NCI-H82 (cell line): ENCODE measurements at places on chromosomes 12 and 14.

GRCh38 chr12:51917746-51918453 is 10.6 kb downstream of the ACVRL1 start:
- peak; percentile 81 for DNase-seq

GRCh38 chr14:72925815-72926291 is 411 bp upstream of the DCAF4 start:
- DNase-seq: no peak

- peak; percentile 40 for DNase-seq
Measured at GRCh38 chr12:131944601-131945251, 5.0 kb upstream of the EP400 start.

- peak; percentile 49 for DNase-seq
Measured at GRCh38 chr14:37403626-37404025, 191.4 kb downstream of the FOXA1 start.

GRCh38 chr12:119115296-119115905 is 63.3 kb upstream of the HSPB8 start:
- peak; percentile 80 for DNase-seq

DNA sequence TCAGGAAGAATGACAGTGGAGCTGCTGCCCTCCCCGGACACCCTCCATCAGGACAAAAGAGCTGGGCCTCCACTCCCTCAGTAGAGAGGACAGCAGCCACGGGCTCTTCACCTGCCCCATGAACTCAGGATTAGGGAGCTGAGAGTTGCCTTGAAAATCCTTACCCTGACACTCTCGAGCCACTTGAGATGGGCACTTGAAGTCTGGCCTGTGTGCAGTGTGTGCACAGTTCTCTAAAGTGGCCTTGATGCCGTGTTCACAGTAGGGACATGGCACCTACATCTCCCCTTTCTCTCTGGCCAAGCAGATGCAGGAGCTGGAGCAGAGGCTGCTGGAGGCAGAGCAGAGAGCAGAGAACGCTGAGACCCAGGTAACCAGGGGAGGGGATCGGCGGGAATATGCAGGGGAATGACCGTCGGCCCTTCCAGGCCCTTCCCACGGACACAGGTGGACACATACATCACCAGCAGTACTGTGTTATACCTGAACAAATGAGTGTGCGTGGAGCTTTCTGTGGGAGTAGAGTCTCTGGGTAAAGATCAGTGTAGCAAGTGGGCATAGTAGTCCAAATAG is 22.5 kb downstream of the PLEKHH1 start:
- no peak for DNase-seq

- no peak for DNase-seq
Measured at GRCh38 chr12:115349711-115350110, 665.7 kb upstream of the TBX3 start.

DNA sequence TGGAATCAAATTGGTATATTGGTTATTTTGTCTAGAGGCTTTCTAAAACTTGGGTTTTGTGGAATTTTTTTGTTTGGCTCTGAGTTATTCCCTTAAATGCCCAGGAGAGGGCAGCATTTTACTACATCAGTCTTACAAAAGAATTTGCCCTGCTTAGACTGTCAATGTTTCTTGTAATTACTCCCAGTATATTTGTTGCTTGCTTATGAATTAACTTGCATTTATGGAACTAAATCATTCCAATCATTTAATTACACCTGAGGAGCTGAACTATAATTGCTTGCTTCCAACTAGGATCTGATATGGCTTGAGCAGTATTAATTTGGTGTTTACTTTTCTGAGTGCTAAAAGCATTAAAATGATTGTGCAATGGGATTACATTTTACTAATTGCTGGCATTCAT is 48.7 kb downstream of the MIPOL1 start:
- peak; percentile 63 for DNase-seq

GRCh38 chr14:77272261-77272660 is 1.3 kb upstream of the NGB start:
- no peak for DNase-seq

DNA sequence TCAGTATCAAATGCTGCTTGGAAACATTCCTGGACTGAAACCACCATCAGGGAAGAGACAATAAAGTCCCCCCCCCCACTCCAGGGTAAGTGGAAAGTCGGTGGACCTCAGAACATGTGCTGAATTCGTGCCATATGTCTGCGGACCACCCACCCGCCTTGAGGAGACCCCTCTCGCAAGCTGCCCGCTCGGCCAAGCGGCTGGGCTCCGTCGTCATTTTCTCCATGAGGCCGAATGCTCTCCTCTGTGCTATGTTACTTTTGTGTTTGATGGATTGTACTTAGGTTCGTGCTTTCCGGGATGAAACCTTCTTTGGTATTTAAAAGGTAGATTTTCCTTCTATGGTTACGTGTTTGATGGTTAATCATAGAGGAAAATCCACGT is 136.2 kb upstream of the RTL1 start:
- DNase-seq: no peak

DNA sequence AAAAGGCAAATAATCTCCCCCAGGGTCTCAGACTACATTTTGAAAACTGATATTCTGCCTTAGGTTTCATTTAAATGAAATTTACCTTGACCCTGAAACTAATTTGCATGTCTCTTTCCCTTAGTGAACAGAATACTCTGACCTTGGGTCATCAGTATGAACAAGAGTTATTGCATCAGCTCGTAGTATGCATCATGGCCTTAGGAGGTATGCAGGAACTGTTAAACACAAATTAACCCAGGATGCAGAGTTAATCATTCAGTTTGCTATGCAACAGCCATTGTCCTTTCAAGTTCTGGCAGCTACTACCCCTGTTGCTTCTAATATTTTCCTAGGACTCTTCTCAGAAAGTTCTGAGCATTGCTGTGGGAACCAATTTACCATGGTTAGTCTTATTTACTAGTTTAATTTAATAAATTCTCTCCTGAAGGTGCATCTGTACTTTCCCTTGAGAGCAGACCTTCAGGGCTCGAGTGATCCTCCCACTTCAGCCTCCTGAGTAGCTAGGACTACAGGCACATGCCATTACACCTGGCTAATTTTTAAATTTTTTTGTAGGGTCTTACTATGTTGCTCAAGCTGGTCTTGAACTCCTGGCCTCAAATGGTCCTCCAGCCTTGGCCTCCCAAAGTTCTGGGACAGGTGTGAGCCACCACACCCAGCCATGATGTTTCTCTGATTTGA is 126.7 kb downstream of the TTC6 start:
- no peak for DNase-seq

DNA sequence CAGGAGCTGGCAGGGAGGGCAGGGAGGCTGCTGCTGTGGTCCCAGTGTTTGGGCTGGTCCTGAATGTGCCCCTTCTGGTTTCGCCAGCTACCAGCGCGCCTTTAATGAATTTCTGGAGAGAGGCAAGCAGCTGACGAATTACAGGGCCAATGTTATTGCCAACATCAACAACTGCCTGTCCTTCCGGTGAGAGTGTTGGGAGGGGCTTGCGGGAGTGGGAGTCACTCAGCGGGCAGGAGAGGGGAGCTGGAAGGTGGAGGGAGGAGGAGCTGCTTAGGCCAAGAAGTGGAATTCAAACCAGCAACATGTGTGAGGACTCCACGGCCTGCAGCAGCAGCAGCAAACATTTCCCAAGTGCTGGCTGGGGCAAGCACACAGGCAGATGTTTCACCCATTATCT is 7.7 kb downstream of the TNFAIP2 start:
- DNase-seq: no peak

DNA sequence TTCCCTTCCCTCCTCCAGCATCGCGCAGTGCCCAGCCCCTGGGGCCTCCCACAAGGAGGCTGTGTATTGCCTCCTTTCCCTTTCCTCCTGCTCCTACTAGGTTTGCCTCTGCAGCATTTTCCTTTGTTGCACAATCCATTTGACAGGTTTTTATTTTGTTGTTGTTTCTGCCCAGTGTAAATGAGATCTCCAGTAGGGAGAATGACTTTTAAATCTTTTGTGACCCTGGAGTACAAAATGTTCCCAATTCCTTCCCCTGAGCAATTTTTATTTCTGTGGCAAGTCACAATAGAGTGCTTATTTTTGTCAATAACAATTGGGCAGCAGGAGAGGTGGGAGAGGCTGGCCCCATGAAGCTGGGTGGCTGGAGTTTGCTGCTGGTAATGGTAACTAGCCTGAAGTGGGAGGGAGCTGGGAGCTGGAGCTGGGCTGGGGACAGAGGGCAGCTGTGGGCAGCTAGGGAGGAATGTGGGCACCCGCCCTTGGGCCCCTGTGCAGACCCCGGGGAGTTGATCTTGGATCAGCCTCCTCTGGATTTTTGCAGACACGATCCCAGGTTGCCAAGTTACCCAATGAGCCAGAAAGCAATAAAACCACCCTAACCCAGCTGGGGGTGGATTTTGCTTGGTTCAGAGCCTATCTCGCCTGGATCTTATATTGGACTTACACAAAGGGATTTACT is 160.1 kb downstream of the KTN1 start:
- DNase-seq: no peak

- DNase-seq: no peak
Measured at GRCh38 chr14:33449268-33449667, 501.6 kb downstream of the EGLN3 start.

DNA sequence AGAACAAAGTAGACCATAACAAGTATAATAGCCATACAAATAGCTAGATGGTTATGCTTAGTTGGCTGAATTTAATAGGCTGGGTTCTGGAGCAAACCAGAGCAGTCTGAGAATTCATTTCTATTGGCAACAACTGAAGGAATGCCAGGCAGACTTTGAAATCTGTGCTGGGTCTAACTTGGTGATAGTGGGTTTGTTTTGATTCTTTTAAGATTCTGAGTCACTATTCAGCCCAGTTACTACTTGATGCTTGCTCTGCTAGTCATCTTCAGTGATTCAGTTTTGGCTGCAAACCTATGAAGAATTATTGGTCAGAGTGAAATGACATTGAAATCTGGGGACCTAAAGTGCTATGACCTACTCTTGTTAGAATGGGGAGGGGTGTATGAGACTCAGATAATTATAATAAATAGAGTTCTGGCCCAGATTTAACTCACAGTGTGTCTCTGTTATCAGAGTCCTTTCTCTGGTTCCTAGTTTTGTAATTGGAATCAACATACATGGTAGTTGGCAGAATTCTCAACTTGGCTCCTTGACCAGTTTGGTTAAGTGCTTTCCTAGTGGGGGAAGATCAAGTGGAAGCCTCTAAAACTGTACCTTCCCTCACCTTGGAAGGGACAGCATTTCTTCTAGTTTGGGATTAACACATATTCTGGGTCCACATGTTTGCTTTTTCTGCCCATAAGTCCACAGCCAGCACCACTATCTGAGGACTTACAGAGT is 43.5 kb downstream of the MNAT1 start:
- DNase-seq: no peak

GRCh38 chr14:105294142-105294597 is 6.6 kb downstream of the BRF1 start:
- no peak for DNase-seq

DNA sequence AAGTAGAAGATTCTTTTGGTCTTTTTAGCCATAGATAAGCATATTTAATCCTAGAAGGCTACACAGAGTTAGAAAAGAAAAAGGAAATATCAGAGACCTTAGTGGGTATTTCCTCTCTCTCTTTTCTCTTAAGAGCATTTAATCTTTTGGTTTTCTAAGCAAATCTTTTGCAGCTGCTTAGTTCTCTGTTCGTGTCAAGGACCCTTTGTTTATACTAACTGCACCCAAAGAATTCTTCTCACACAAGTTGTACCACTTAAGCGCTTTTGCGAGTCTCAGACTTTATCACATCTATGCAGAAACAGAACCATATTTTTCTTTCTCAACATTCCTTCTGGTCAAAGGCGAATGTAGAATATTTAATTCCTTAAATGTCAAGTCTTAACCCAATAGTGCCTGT is 17.9 kb upstream of the NID2 start:
- no peak for DNase-seq

GRCh38 chr12:7180685-7181084 is 8.8 kb upstream of the PEX5 start:
- no peak for DNase-seq

GRCh38 chr12:52914576-52915121 is 9.8 kb upstream of the KRT8 start:
- no peak for DNase-seq

GRCh38 chr14:88168498-88169165 is 154.4 kb downstream of the KCNK10 start:
- DNase-seq: peak; percentile 50

GRCh38 chr12:124750149-124750656 is 113.5 kb downstream of the SCARB1 start:
- peak; percentile 36 for DNase-seq

DNA sequence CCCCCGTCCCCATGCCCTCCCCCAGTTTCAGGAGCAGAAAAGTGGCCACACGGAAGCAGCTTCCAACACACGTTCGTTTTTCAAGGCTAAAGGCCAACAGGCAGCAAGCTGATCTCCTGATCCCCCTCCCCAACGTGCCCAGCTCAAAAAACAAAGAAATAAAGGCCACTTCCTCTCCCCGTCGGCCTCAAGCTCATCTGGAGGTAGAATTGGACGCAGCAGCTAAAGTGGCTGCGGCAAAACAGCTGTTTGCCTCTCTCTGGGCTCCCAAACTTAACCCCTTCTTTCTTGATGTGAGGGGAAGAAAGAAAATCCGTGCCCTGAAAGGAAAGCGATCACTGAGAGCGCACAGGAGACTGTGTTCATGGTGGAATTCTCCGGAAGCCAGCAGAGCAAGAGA is 66.3 kb downstream of the SCARB1 start:
- DNase-seq: no peak

DNA sequence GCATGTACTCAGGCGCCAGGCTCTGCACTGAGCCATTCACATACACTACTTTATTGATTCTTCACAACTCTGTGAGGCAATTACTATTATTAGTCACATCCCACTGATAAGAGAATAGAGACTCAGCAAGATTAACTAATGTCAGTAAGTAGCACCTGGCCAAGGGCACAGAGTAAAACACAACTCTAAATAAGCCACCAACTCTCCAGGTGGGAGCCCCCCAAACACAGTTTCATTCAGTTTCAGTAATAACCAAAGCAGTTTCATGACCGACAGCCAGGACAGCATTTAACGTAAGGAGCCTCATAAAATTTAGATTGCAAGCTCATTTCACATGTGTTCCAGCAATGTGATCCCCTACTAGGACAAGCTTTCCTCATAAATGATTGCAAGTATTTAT is 323.1 kb upstream of the CCDC196 start:
- DNase-seq: no peak

GRCh38 chr12:52015532-52016041 is 8.8 kb downstream of the TAMALIN start:
- DNase-seq: no peak

GRCh38 chr12:72281126-72281525 is 9.0 kb downstream of the TRHDE start:
- DNase-seq: no peak

- DNase-seq: no peak
Measured at GRCh38 chr14:101495284-101495683, 66.0 kb upstream of the DIO3 start.
